ENCODE measurements at places on chromosomes 16 and 17. TPM values are rescaled to one million over a fixed set of nuclear protein-coding genes. Genes with fewer than 3 reads are reported as not detected.

RHBDL1 gene
- 1.0 TPM for total RNA-seq

TMEM114 gene
- total RNA-seq, result not detected

IL17C gene
- total RNA-seq, result not detected

PRSS33 gene
- total RNA-seq, result not detected
